ENCODE measurements at places on chromosomes 13 and 19.

- DNase-seq, result no peak
Measured at GRCh38 chr19:22893855-22894270, 61.8 kb downstream of the ZNF723 start.

DNA sequence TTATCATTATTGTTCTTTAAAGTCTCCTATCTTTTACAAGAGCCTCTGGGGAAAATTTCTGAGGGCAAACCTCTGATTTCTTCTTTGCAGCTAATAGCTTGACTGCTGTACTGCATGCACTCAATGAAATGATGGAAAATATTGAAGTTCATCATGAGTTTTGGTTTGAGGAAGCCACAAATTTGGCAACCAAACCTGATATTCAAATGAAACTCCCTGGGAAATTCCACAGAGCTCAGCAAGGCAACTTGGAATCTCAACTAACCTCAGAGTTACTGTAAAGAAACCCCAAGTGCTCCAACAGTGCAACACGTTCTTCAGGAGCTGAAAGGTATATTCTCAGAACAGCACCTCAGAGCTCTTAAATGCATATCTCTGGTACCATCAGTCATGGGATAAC, 14.2 kb upstream of the RNF6 start:
- no peak for DNase-seq

GRCh38 chr13:47932950-47933923, 67.8 kb downstream of the SUCLA2 start:
- DNase-seq, result no peak

DNA sequence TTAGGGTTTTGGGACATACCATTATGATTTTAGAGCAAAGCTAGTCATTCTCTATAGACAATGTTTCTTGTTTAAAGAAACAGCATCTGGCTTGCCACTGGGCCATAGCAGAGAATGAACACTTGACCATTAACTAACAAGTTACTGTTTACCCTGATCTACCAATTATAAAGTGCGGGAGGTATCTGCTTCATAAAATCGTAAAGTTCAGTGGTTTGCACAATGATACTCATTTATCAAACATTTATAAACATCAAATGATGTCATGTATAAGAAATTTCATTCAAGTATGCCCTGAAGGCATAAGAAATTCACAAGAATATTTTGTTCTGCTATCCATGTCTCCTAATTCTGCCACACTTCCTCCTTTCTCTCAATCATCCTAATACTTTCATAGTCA, 139.2 kb downstream of the PCDH20 start:
- no peak for DNase-seq

GRCh38 chr13:27825072-27825471, 32.8 kb downstream of the GSX1 start:
- DNase-seq, result no peak

- no peak for DNase-seq
Measured at GRCh38 chr13:27014406-27015359, 156.9 kb downstream of the USP12 start.

DNA sequence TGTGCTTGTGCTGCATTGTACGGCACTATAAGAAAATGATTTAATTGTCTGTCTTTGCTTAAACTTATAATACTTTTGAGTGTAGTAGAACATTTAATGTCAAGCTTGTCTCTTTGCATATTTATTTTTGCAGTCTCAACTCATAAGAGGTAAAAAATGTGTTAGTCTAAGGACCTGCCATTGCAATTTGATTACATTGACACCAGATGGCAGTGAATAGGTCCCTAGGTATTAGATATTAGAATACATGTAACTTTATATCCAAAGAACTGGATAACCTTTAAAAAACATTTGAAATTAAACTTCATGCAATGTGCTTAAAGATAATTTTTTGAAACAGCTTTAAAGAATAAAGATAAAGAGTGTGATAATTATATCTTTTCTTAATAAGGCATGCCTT, 1421.3 kb downstream of the OLFM4 start:
- DNase-seq, result no peak

DNA sequence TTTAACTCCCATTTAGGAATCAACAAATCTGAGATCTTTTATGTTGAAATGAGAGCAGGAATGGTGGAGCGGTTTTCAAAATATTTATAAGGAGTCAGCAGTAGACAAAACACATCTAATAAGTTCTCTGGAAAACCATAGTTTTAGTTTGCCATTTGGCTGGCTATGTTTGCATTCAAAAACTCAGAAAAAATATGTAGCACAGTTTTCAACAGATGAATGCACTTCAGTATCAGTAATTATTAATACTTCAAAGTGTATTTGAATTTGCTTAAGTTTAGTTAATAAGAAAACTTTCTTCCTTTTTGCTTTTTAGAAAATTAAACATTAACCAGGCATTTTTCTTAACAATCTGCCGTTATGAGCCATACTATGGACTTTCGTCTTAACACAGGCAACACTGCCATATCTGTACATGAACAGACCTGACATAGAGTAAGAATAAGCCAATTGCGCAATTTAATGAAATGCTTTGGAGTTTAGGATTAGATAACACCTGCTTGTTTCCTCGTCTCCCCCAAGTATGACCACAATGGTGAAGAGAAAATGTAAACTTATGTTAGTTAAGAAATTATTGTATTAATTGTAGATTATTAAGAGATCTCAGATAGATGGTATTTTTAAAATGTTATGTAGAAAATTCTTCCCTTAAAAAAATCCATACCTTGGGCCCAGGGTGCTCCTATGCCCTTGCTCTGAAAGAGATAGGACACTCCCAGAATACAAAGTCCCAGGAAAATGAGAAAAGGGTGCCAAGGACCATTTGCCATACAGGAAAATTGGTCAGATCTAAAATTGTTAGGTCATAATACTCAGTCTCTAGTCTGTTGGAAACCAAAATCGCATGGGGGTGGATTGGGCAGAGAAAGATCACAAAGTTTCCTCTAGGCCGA, 552.3 kb upstream of the ARGLU1 start:
- no peak for DNase-seq

GRCh38 chr19:5547881-5548280, 19.9 kb downstream of the TINCR start:
- DNase-seq, result no peak

DNA sequence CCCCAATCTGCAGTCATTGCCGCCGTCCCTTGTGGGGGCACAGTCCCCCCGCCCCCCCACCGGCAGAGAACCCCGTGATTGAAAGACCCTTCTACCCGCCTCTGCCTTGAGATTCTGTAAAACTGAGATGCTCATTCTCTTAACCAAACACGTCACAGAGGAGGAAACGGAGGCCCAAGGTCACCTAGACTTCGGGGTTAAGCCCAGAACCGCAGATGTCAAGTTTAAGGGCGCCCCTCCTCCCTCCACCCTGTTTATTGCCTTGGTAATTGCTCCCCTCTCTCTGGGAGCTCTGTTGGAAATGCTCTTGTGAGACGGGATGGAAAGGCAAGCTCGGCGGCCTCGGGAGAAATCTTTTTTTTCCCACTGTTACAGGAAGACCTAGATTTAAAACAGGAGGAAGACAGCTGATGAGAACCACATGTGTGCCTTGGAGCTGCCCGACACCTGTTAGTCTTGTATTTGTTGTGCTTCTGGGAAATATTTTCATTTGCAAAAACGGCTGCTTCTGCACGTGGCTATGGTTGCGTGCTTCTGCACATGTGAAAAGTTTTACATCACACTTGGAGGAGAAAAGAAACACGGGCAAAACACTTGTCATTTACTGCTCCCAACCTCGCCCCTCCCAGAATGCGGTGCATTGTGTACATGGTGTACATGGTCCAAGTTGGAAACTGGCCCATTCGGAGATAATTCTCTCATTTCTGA, 1.1 kb upstream of the MED26 start:
- DNase-seq, result no peak

DNA sequence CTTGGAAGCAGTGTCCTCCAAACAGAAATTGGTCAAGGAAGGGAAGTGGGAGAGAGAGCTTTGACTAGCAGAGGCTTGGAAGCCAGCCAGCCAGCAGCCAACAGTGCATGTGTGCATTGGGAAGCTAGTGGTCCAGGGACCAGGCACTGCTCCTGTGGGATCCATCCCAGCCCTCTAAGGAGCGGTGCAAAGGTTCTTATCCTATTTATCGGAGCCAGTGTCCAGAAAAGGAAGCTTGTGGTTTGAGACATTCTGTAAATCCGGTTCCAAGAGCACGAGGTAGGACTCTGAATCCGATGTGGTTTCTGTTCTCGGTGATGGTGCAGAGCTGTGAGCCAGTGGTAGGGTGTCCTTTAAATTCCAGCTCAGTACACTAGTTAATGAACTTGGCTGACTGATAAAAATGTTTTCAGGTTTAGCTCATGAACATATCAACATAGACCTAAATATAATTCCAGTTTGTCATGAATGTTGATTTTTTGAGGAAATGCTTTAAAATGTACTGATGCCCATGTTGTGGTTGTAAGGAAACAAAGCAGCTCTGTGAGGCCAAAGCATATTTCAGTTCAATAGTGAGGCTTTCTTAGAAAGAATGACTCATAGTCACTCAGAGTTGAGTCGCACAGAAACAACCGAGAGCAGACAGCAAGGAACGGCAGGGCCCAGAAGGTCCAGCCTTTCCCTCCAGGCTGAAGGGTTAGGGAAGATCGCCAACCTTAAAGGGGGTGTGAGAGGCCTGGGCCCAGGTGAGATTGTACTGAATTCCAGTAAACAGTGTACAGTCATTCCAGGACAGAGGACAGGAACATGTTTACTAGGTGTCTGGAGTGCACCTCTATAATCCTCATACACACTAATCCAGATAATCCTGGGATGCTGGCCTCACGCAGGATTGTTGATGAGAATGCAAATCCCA, 21.5 kb upstream of the GARRE1 start:
- DNase-seq, result no peak

DNA sequence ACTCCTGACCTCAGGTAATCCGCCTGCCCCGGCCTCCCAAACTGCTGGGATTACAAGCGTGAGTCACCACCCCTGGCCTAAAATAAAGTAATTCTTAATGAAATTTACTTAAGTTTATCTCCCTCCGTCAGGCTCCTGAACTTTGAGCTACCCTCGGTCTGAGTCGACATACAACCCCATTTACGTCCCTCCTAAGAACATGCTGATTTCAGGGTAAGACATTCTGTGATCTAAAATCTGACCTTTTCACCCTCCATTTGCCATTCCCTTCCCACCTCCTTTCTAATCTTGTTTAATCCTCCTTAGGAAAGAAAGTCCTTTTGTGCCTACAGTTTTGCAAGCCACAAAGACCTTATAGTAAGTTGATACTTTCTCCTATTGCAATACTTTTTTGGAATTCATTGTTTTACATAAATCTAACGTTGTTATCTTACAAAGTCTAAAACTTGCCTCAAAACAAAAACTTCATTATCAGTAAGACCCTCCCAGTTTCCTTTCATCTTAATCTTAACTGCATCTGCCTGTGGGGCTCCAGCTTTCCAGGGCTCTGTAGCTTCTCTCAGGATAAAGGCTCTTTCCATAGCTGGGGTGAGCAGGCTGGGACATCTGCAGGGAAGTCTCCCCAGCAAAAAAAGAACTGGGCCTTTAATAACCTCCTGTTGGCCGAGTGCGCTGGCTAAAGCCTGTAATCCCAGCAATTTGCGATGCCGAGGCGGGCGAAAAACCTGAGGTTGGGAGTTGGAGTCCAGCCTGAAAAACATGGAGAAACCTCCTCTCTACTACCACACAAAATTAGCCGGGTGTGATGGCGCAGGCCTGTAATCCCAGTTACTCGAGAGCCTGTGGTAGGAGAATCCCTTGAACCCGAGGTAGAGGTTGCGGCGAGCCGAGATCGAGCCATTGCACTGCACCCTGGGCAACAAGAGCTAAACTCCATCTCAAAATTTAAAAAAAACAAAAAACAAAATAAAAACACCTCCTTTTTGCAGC, 143.1 kb downstream of the ZNF737 start:
- DNase-seq, result no peak

DNA sequence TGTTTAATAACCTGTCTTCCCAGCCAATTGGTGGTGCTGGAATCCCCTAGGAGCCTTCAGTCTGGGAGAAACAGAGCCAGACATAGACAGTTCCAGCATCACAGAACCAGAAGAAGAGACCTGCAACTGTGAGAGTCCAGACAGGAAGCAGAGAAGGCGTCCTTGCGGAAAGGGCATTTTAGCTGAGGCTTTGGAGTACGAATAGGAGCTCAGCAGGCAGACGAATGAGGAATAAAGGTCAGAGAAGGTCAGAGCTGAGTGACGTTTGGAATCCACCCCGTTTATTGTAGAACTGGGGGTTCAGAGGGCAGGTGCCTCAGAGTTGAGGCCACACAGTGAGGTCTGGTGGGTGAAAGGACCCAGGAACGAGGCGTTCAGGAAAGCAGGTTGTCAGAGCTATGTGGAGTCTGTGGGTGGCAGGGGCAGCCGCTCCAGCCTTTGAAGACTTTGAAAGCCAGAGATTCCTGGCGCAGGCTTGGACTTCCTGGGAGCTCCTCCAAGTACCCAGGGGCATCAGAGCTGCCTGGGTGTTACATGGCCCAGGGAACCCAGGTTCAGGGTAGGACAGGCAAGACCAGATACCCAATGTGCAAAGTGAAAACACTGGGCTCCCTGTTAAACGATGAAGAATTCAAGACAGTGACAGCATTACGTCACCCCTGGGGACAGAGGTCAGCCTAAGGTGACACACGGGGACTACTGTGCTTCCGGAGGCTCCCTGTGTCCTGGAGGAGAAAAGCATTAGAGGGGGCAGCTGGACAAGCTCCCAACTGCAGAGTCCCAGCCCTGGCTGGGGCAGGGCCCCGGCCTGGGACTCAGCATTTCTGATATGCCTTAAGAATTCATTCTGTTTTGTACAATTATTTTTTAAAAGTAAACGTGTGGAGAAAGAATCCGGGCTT, 5.5 kb downstream of the ARRDC2 start:
- DNase-seq, result no peak

- no peak for DNase-seq
Measured at GRCh38 chr13:52345048-52345447, 60.9 kb downstream of the THSD1 start.

DNA sequence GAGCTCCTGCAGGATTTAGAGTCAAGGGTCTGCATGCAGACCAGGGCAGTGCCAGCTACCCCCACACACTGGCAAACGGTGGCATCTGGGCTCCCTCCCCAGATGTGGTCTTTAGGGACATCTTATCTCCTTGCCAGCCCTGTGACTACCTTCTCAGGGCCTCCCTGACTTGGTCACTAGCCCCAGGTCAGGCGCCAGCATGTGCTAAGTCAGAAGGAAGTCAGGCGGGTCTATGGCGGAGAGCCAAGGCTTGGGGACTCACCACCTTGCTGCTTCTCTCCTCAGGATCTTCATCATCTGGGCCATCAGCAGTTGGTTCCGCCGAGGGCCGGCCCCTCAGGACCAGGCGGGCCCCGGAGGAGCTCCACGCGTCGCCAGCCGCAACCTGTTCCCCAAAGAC, 17.6 kb downstream of the CLPTM1 start:
- no peak for DNase-seq
